ENCODE measurements at places on chromosomes 13 and 19.

- no peak for DNase-seq
Observed at GRCh38 chr13:50942630-50943311, 33.2 kb downstream of the RNASEH2B start.

DNA sequence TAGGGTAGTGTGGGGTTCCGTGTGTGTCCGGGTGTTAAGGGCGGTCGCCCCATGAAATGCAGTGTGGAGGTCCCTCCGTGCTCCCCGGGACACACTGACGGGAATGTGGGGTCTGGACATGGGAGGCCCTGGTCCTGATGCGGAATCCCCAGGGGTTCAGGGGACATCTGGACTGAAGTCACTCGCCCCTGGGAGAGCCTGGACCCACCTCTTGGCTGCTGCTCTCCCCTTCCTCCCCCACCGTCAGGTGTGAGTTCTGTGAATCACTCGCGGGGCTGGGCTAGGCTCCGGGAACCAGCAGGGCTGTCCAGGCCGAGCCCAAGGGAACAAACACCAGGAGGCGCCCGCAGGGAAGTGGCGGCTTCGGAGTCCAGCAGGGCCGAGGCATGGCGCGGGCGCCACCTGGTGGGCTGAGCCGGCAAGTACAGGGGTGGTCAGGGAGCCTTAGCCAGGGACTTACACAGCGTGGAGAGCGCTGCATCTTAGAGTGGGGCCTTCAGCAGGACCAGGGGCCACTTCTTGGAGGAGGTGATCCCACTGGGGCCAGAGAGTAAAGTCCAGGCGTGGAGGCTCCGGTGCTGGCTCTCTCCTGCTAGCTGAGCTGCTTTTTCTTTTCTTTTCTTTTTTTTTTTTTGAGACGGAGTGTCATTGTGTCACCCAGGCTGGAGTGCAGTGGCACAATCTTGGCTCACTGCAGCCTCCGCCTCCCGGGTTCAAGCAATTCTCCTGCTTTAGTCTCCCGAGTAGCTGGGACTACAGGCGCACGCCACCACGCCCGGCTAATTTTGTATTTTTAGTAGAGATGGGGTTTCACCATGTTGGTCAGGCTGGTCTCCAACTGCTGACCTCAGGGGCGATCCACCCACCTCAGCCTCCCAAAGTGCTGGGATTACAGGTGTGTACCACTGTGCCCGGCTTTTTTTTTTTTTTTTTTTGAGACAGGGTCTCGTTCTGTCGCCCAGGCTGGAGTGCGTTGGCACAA is 20.1 kb downstream of the WTIP start:
- DNase-seq: peak; percentile 78

DNA sequence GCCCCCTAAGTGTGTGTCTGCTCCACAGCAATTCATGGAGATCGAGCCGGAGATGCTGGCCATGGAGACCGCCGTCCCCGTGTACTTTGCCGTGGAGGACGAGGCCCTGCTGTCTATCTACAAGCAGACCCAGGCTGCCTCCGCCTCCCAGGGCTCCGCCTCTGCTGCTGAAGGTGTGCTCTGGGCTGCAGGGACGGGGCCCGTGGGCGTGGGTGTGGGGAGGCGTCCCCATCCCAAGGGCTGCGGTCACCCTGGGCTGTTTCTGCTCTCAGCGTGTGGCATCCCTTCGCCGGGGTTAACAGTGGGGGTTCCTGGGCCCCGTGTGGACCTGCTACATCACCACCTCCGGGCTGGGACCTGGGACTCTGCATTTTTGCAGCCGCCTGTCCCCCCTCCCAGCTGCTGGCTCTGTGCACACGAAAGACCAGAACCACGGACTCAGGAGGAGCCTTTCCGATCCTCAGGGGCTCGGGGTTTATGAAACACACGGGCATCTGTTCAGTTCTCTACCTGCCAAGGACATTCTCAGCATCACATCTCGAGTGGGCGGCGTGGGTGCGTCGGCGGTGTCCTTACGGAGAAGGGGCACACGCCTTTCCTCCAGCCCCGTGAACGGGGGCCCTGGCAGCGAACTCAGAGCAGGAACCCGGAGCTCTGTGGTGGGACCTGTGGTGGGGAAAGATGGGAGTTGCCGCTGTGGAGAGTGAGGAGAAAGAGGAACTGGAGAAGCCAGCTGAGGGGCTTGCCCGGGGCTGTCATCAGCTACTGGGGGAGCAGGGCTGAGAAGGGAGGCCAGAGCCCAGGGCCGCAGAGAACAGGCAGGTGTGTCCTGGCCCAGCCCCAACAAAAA is 7.8 kb downstream of the NCLN start:
- DNase-seq: no peak

- no peak for DNase-seq
Observed at GRCh38 chr13:75581874-75582640, 32.5 kb downstream of the UCHL3 start.

DNA sequence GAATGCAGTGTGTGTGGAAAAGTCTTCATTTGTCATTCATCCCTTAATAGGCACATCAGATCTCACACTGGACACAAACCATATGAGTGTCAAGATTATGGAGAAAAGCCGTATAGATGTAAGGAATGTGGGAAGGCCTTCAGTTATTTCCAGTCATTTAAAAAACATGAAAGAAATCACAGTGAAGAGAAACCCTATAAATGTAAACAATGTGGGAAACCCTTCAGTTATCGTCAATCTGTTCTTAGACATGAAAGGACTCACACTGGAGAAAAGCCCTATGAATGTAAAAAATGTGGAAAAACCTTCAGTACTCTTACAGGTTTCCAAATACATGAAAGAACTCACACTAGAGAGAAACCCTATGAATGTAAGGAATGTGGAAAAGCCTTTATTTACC is 45.3 kb downstream of the ZNF136 start:
- DNase-seq: no peak

DNA sequence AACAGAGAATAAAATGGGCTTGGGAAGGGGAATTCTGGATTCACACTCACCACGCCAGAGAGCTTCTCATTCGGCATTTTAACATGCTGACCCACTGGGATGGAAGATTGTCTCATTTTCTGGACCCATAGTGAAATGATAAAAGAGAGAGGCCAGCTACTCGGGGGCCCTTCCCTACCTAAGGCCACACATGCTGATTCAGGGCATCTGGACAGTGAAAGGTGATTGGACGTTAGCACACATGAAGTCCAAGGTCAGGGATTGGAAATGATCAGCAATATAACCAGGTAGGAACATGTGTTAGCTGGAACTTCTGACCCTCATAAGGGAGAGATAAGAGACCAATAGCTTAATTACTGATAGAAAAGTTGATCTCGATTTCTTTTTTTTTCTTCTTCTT is 183.7 kb downstream of the NUFIP1 start:
- DNase-seq: no peak

- DNase-seq: no peak
Observed at GRCh38 chr19:5487222-5487621, 32.0 kb downstream of the ZNRF4 start.

DNA sequence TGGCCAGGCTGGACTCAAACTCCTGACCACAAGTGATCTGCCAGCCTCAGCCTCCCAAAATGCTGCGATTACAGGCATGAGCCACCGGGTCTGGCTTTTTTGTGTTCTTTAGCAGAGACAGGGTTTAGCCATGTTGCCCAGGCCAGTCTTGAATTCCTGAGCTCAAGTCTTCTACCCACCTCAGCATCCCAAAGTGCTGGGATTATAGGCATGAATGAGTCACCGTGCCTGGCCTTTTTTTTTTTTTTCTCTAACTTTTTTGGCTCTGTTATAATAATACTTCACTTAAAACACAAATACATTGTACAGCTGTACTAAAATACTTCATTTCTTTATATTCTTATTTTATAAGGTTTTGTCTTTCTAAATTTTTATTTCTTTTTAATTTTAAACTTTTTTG is 599.5 kb upstream of the PCDH9 start:
- DNase-seq: no peak

GRCh38 chr19:18443406-18443805 is 5.5 kb upstream of the ISYNA1 start:
- no peak for DNase-seq

DNA sequence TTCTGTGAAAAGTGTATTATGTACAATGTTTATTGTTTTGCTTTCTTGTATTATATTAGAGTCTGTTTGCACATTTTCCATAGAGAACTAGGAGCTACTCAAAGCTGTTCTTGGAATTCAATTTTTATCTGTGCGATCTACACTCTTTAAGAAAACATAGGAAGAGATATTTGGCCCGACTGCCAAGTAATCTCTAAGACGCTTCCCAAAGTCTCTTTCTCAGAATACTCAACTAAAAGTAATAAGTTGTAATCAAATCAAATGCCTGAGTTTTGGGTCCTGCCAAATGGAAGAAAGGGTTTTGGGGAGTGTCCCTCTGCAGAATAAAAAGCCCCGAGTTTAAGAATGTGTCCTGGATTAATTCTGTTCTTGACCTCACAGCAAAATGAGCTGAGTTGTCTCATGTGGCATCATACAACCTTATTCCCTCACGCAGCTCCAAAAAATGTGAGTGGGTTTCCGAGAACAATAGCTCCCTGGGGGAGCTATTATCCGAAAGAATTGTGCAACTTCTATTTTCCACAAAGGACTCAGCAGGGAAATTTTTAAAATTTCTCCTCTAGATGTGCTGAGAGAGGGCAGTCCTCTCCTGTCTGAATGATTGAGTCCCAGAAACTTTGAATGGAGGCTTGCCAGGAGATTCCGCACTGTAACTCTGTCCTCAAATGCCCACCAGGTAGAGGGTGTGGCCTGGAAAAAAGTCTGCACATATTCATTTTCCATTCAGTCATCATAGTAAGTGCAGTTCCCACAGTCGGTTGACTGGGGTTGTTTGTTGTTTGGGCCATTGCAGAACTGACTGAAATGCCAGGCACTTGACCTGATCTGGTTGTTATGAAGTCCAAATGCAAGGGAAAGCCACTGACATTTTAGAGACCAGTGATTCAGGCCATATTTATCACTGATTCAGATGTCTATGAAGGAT is 280.0 kb upstream of the SOX21 start:
- DNase-seq: no peak

DNA sequence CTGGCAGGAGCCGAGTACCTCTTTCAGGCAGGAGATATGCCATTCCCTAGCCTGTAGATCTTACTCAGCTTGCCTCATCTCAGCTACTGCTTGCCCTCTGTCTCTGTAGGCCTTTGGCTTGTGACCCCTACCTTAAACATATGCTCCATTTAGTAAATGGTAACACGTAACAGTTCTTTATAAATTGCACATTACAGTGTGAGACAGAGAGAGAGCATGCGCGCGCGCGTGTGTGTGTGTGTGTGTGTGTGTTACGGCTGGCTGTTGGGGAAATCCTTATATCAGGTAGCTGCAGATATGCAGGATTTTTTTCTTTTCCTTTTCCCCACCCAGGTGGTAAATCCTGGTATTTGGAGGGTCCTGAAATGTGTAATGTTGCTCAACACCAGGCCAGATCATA is 4.2 kb downstream of the SPINT2 start:
- DNase-seq: no peak
